ENCODE measurements at places on chromosomes 3 and 15. TPM values are rescaled to one million over a fixed set of nuclear protein-coding genes. Genes with fewer than 3 reads are reported as not detected.

Gene ABHD6
- 28.2 TPM for total RNA-seq

Gene DNAH12
- 0.11 TPM for total RNA-seq

GRCh38 chr15:31031471-31032067 lies 40.1 kb upstream of the MTMR10 start:
- DNase-seq = no peak

DNA sequence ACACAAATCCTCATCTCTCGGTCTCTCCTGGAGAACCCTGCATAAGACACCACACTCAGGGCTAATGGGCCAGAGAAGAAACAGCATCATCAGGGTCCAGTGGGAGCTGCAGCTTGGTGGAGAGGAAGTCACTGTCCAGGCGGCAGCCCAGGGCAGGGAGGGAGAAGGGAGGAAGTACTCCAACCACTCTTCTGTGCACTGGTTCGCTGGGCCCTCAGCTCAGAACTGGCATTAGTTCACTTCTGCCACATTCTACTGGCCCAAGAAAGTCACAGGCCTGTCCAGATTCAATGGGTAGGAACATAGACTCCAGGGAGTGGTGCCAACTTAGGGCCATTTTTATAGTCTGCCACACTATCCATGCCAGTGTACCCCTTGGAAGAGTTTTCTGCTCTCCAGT lies 169.0 kb downstream of the ABHD5 start:
- DNase-seq = no peak

DNA sequence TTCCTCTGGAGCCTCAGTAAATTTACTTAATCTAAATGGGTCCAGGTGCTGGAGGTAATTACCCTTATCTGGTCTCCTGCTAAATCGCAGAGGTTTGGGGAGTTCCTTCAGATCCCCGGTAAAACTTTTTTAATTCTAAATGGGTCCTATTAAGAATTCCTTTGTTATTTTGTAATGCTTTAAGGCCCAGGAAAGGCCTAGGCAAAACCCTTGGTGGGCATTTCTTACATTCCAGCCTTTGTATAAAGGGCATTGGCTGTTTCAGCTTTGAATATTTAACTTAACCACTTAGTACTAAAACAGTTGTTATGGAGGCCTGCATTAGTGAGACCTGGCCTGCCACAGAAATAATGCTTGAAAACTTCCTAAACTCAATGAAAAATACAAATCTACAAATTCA lies 14.9 kb upstream of the ZNF662 start:
- no peak for DNase-seq
